ENCODE measurements at places on chromosomes 1 and 21.

GRCh38 chr1:92990828-92991227 is 29.6 kb upstream of the DIPK1A start:
- no peak for DNase-seq

- no peak for DNase-seq
These were observed 62.4 kb downstream of the BACH1 start for GRCh38 chr21:29360799-29361765.

GRCh38 chr1:54325703-54326461 is 80.3 kb downstream of the SSBP3 start:
- DNase-seq: no peak

GRCh38 chr1:103230061-103230460 is 121.7 kb upstream of the COL11A1 start:
- DNase-seq: no peak

DNA sequence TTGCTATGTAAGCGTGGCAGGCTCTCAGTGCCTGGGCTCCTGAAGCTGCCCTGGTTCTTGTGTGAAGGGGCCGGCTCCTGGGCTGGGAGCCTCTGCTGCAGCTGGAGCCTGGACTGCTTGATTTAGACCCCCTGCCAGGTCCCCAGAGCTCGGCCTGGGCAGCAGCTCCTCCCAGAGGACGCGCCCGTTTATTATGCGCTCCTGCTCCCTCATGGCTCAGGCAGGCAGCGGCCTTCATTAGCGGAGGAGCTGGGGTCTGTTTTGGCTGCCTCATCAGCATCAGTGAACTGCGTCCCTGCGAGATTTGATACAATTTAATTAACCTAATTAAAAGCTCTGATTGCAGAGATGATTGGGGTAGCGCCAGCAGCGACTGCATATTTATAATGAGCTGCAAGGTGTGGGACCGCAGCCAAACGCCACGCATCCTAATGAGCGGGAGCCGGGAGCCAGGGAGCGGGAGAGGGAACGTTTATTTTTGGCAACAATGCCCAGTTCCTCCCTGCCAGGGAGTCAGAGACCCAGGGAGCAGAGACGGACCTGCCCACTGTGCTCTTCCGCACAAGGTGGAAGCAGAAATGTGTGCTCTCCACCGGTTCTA is 16.6 kb downstream of the UTP11 start:
- no peak for DNase-seq

DNA sequence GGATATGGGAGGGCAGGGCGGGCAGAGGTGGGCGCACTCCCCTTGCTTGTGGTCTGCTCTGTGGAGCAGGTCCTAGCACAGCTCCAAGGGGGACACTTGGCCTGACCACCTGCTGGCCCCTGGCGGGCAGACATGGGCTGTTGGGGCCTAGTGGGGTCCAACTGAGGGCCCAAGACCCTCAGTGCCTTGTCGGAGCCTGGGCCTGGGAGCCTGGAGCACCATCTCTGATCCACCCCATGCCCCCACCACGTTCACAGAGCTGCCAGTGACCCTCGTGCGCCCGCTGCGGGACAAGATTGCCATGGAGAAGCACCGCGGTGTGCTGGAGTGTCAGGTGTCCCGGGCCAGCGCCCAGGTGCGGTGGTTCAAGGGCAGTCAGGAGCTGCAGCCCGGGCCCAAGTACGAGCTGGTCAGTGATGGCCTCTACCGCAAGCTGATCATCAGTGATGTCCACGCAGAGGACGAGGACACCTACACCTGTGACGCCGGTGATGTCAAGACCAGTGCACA is 70.6 kb downstream of the OBSCN start:
- no peak for DNase-seq

- DNase-seq: no peak
These were observed 339.0 kb downstream of the DSCAM start for GRCh38 chr21:40507978-40508377.

- peak; percentile 36 for DNase-seq
These were observed 43.5 kb downstream of the CHIA start for GRCh38 chr1:111334169-111334568.

DNA sequence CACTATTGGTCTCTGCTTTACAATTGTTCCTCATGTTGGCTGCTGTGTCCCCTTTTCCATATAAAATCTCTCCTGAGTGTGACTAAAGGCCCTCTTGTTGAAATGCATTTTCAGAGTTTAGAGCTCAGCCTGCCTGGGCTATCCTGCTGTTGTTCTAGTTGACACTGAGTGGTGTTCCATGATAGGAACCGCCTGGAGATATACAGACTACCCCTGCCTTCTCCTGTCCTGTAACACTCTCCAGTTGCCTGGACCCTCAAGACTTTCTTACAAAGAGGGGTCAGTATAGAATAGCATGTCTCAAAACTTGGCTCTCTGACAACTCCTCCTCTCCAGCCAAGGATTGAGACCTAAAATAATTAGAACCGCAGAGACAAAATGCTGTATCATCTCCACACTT is 152.0 kb upstream of the POU3F1 start:
- DNase-seq: no peak

GRCh38 chr1:215845234-215845891 is 278.3 kb downstream of the KCTD3 start:
- no peak for DNase-seq

GRCh38 chr1:36150296-36151133 is 1.2 kb upstream of the TRAPPC3 start:
- peak; percentile 52 for DNase-seq
